ENCODE measurements at places on chromosomes 7 and 10. TPM values are rescaled to one million over a fixed set of nuclear protein-coding genes. Genes with fewer than 3 reads are reported as not detected.

Gene BLNK
- 0.66 TPM for total RNA-seq

Gene IGFBP1
- not detected for total RNA-seq

DNA sequence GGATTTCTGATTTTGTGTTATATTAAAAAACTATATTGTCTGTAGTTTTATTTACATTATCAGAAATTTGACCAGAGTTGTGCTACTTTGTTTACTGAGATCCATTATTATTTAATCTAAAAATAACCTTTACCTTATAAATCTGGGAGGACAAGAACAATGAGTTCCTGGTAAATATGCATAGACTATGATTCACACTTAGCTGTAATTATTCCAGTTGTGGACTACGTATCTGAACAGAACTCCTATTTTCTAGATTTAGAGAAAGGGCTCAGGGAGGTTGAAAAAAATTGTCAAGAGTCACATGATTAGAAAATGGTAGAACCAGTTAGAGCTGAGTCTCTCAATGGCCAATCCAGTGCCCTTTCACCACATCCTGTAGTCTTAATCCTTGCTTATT is 4.2 kb upstream of the GPR158 start:
- H3K36me3 ChIP-seq = no peaks in the 10 kb centered on the region
- H3K27ac ChIP-seq = no peak overlapping the region
- no peak for DNase-seq

DNA sequence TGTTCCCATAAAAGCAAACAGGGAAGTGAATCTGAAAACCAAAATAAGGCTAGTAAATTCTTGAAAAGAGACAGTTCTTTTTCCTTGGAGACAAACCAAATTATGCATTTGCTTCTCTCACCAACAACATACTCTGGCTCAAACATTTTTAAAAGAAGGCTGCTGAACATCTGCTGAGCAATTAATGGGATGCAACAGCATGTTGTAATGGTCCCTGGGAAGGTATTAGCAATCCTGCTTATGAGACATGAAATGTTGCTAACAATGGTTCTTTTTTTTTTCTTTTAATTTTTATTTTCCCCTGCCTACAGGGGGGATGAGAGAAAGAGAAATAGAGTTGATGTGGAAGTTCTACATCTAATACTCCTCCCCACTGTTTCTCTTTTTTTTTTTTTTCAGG is 572.1 kb downstream of the SORCS1 start:
- H3K4me1 ChIP-seq = no peaks in the 10 kb centered on the region
- no peaks in the 10 kb centered on the region for H3K36me3 ChIP-seq
- no peak for DNase-seq
- no peak overlapping the region for H3K4me3 ChIP-seq
- H3K27ac ChIP-seq = no peak overlapping the region
- H3K27me3 ChIP-seq = no peaks in the 10 kb centered on the region

DNA sequence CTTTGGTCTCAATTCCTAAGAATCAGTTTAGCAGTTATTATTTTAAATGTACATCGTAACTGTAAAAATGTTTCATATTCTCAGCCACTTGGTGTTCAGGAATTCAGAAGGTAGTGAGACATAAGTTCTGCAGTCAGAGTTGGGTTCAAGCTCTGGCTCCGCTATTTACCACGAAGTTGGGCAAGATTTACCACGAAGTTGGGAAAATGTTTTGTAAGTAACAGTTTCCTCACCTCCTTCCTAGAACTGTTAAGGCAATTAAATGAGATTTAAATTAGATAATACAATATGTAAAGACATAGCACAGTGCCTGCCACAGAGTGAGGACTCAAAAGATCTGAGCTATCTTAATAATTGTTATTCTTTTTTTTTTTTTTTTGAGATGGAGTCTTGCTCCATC is 16.3 kb upstream of the ABLIM1 start:
- no peak overlapping the region for H3K27ac ChIP-seq
- DNase-seq = no peak
- H3K4me3 ChIP-seq = no peak overlapping the region
- no peaks in the 10 kb centered on the region for H3K36me3 ChIP-seq
- H3K27me3 ChIP-seq = no peaks in the 10 kb centered on the region

- no peaks in the 10 kb centered on the region for H3K27me3 ChIP-seq
- H3K4me3 ChIP-seq = no peak overlapping the region
- DNase-seq = no peak
- no peak overlapping the region for H3K27ac ChIP-seq
These were observed 56.0 kb downstream of the PRF1 start for GRCh38 chr10:70546584-70546983.

Data from natural killer cell (primary cell).